HepG2 (cell line): ENCODE measurements at places on chromosomes 7 and 10. TPM values are rescaled to one million over a fixed set of nuclear protein-coding genes. Genes with fewer than 3 reads are reported as not detected.

GRCh38 chr10:103715430-103715829 lies 139.9 kb downstream of the SH3PXD2A start:
- DNase-seq = peak; percentile 11

GRCh38 chr7:26156451-26157420 lies 4.7 kb downstream of the NFE2L3 start:
- DNase-seq = peak; percentile 81

DNA sequence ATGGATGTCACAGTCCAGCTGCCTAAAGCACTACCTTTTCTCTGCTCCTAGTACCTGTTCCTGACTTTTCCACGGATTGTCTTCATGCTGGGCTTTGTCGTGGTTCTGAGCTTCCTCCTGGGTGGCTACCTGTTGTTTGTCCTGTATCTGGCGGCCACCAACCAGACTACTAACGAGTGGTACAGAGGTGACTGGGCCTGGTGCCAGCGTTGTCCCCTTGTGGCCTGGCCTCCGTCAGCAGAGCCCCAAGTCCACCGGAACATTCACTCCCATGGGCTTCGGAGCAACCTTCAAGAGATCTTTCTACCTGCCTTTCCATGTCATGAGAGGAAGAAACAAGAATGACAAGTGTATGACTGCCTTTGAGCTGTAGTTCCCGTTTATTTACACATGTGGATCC lies 1.3 kb upstream of the INTS15 start:
- peak; percentile 51 for DNase-seq

ADRA2A gene
- not detected in 2 replicates for total RNA-seq

AKR1C8 gene
- not detected in 2 replicates for total RNA-seq

DNA sequence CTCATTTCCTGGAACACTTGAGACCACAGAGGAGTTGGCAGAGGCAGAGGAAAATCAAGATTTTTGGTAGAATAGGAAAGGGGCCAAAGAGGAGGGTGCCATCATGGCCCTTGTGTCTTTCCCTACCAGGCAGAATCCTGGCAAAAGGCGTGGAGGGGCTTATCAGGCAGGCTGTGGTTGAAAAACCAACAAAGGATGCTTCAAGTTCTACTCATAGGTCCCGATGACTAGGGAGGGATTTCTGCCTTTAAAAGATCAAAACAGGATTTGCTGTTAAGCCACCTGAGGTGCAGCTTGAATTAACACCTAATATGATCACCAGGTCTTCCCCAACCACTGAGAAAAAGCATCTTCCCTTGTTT lies 45.7 kb downstream of the BPGM start:
- no peak for DNase-seq
